Occipital lobe (tissue), 3 donors: ENCODE measurements at places on chromosomes 7 and 10.

DNA sequence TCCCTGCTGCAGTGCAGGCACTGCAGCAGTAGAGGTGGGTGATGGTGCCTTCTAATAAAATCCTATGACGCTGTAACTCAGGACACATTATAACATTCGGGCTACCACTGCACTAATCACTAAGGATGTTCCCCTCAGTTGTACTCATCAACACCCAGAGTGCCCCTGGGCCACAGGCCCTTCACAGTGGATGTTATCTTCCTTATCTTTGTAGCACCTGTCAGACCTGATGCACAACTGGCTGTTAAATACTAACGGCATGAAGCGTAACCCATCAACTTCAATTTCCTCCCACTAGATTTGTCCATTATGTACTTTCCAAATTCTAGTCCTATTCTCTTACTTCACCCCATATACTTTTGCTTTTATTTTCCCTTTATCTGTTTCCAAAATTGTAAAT is 66.3 kb downstream of the PARD3 start:
- no peak for DNase-seq

GRCh38 chr7:124310934-124311390 is 278.1 kb upstream of the TMEM229A start:
- no peak for DNase-seq

DNA sequence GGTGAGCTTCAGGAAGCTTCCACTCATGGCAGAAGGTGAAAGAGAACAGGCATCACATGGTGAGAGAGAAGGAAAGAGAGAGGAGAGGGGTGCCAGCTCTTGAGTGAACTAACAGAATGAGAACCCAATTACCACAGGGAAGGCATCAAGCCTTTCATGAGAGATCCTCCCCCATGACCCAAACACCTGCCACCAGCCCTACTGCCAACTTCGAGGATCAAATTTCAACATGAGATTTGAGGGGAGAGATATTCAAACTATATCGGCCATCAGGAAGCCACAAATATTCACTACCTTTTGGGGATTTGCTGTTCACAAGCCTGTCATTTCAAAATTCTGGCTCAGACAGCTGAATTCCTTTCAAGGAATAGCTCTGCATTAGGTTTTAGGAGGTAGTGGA is 39.9 kb upstream of the SMNDC1 start:
- no peak for DNase-seq

GRCh38 chr10:61878740-61879068 is 22.8 kb upstream of the ARID5B start:
- no peak for DNase-seq

- DNase-seq: no peak
Measured at GRCh38 chr7:38679419-38679818, 48.2 kb upstream of the AMPH start.

DNA sequence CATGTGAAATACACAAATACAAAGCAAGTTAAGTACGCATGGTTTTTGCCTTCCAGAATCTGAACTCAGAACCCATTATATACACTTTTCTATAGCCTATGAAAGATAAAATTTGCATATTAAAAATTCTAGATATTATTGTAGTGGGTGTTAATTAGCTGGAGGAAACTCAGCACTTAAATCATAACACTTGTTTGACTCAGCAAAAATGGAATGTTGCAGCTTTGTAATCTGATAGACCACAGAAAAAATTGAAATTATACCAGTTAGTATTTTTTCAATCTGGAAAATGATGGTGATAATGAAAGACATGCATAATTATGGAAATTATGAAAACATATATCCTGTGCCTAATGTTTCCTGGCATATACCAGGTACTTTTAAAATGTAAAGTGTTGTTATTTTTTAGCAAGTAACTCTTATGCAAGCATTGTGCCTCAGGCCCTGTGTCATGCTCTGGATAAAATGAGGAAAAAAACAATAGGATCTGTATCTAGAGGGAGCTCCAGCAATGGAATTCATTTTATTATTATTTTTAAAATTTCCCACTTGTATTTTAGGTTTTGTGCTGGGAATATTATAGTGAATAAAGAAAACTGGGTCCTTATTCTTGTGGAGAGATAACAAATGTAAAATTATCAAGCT is 490.4 kb upstream of the SEMA3A start:
- no peak for DNase-seq

- DNase-seq: no peak
Measured at GRCh38 chr10:117322260-117322659, 53.0 kb downstream of the PDZD8 start.

GRCh38 chr7:391411-391951 is 101.5 kb downstream of the FOXL3 start:
- DNase-seq: no peak

DNA sequence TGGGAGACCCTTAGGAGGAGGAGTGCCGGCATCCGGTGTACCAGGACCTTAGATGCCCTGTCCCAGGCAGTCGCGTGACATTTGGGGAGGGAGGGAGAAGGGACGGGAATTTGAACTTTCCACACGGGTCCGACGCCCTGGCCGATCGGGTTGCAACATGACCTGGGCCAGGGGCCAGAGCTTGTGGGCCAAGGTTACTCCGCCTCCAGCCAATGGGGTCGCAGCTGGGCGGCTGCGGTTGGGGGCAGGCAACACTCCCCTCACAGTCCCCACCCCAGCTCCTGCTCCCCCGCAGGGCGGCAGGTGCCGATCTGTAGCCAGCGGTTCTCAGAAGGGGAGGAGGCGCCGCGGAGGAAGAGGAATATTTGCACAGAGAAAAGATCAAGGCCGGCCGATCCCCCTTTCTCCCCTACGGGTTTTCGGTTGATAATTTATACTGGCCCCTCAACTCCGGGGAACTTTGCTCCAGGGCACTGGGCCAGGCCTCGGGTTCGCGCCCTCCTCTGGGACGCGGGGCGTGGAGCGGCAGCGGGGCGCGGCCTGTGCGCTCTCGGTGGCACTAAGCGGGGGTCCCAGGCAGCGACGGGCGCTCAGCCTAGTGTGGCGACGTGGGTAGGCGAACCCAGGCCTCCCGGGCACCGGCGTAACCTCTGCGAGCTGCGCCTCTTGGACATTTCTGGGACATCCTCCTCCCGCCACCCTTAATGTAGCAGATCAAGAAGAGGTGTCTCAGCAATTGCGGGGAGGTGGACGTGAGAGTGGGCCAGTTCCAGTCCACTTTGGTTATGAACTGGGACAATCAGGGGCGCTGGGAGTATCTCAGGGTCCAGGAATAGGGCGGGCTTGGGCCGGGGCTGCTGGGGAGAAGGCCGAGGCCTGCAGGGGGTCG is 1.2 kb downstream of the MLXIPL start:
- DNase-seq: no peak
